Activated naive CD4-positive, alpha-beta T cell treated with anti-CD3 and anti-CD28 coated beads for 36 hours (primary cell): ENCODE measurements at places on chromosomes 5 and 9. TPM values are rescaled to one million over a fixed set of nuclear protein-coding genes. Genes with fewer than 3 reads are reported as not detected.

SH3TC2 gene
- not detected for total RNA-seq

RNF183 gene
- not detected for total RNA-seq

CENPK gene
- total RNA-seq: 83.1 TPM

PCDHGA10 gene
- total RNA-seq: not detected

DNA sequence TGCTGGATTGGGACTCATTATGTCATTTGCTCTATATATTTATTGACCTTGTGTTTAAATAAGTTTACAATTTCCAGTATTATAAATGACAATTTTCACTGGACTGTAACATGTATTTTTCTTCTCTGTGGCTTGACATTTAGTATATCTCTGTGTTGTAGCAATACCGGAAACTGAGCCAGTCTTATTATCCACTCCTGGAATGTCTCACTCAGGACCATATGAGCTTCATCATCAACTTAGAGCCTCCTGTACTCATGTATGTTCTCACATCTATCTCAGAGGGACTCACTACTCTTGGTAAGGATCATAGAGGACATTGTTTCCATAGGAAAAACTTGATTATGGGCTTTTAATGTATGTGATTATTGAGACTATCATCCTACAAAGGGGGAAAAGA lies 66.5 kb upstream of the TLX3 start:
- no peak overlapping the region for H3K27ac ChIP-seq
- H3K4me1 ChIP-seq: no peaks in the 10 kb centered on the region
- peaks cover 10% of the 10 kb centered on the region for H3K27me3 ChIP-seq

DNA sequence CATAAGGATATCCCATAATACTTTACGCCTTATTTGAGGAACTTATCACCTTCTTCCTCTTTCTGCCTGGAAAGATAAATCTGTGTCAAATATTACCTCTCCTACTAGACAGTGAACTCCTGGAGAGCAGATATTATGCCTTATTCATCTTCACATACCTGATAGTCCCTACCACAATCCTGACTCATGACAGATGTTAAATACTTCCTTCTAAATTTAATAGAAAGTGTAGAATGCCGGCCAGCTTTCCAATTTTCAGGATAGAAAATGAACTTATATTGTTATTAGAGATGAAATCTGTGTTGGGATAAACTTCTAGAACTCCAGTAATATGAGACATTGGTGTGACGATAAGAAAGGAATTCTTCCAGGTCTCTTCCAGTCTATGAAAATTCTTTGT lies 89.0 kb downstream of the GCNT4 start:
- DNase-seq: no peak
- no peaks in the 10 kb centered on the region for H3K36me3 ChIP-seq
- no peaks in the 10 kb centered on the region for H3K4me1 ChIP-seq
- no peak overlapping the region for H3K27ac ChIP-seq

- no peak for DNase-seq
- no peak overlapping the region for H3K27ac ChIP-seq
- H3K36me3 ChIP-seq: peaks cover 40% of the 10 kb centered on the region
- H3K4me3 ChIP-seq: no peak overlapping the region
- no peaks in the 10 kb centered on the region for H3K4me1 ChIP-seq
- H3K27me3 ChIP-seq: no peaks in the 10 kb centered on the region
Measured at GRCh38 chr9:123662057-123662776, 267.7 kb downstream of the DENND1A start.

- H3K4me3 ChIP-seq: no peak overlapping the region
- no peak overlapping the region for H3K27ac ChIP-seq
- peaks cover 10% of the 10 kb centered on the region for H3K4me1 ChIP-seq
- DNase-seq: peak; percentile 6
Measured at GRCh38 chr5:132059043-132059695, 1.3 kb upstream of the IL3 start.

DNA sequence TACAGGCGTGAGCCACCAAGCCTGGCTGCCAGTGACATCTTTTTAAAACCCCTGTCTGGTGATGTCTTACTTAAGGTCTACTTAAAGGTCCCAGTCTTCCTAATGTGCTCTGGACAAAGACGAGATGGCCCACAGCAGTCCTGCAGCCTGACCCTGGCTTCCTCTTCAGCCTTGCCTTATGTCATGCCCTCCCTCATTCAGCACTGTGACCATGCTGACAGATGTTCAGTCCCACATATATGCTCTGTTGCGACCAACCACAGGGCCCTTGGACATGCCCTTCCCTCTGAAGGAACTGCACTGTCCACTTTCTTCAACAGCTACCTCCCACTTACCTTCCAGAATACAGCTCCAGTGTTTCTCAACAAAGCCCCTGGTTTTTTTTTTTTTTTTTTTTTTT lies 172.8 kb upstream of the PANK3 start:
- H3K4me3 ChIP-seq: no peak overlapping the region
- H3K36me3 ChIP-seq: no peaks in the 10 kb centered on the region
- H3K27ac ChIP-seq: no peak overlapping the region
- peaks cover 5% of the 10 kb centered on the region for H3K4me1 ChIP-seq

DNA sequence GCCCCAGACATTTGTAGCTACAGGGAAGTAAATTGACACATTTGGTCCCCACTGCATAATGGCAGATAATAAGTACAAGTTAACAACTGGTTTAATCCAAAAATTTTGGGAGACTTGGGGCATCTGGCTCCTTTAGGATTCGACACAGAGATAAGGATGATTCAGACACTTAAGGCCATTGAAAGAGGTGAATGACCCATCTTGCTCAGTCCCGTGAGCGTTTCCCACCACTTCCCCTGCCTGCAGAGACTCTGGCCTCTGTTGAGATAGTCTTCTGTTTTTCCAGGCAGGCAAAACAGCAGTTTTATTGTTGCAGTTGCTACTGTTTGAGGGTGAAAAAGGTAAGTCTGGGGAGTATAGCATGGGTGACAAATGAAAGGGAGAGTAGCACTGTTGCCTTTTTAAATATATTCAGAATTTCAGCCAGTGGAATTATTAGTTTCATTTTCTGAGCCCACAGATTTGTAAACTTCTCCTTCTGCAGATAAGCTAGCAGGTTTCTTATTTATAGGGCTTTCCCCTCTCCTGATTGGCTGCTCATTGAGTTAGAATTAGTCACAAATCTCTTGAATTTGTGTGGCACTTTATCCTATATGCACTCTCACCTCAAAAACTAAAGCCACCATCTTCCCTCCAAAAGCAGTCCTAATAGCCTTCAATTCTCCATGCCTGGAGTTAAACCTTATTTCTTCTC lies 19.3 kb downstream of the ACO1 start:
- peaks cover 24% of the 10 kb centered on the region for H3K36me3 ChIP-seq
- peaks cover 6% of the 10 kb centered on the region for H3K4me1 ChIP-seq
- no peak for DNase-seq
- no peak overlapping the region for H3K27ac ChIP-seq
- no peak overlapping the region for H3K4me3 ChIP-seq

GRCh38 chr9:6944896-6945295 lies 187.1 kb downstream of the KDM4C start:
- no peak overlapping the region for H3K4me3 ChIP-seq
- H3K27me3 ChIP-seq: no peaks in the 10 kb centered on the region
- no peak for DNase-seq
- H3K4me1 ChIP-seq: peaks cover 27% of the 10 kb centered on the region
- H3K27ac ChIP-seq: no peak overlapping the region
- H3K36me3 ChIP-seq: peaks cover 28% of the 10 kb centered on the region

GRCh38 chr5:91977579-91977978 lies 594.5 kb upstream of the ARRDC3 start:
- no peaks in the 10 kb centered on the region for H3K4me1 ChIP-seq
- no peak overlapping the region for H3K4me3 ChIP-seq
- H3K36me3 ChIP-seq: no peaks in the 10 kb centered on the region
- DNase-seq: no peak
- H3K27me3 ChIP-seq: no peaks in the 10 kb centered on the region
- no peak overlapping the region for H3K27ac ChIP-seq

DNA sequence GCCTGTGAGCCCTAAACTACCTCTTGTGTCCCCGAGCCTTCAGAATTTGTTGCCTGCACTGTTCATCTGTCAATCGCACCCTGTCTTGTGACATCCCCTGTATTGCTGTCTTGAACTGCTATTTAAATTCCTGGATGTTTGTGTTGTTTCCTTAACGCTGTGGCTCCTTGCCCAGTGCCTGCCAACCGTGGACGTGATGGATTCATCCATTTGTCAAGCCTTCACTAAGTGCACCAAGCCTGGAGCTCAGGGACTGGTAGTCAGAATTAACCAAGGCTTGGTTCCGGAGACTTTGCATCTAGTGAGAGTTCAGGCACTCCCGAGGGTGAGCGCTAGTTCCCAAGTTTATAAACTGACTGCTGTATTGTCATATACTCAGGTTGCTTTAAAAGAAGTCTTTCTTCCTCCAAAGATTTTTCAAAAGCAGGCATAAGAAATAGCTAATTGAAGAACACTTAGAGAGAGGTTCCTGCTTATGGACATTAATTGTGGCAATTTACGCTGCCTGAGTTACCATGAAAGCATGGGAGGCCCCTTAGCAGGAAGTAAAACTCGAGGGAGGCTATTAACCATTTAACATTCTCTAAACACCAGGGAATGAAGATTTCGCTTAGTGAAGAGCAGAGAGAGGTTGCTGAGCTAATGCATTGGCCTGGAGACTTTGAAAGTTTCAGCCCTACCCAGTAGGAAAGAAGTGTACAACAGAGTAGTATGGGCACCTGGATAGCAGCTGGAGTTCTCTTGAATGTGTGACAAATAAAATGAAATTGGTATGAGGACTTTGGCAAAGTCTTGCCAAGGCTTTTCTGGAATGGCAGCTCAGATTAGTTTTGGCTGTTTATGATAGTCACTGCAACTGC lies 29.0 kb downstream of the RGS3 start:
- H3K27me3 ChIP-seq: no peaks in the 10 kb centered on the region
- DNase-seq: no peak
- H3K4me3 ChIP-seq: no peak overlapping the region
- no peaks in the 10 kb centered on the region for H3K36me3 ChIP-seq
- H3K4me1 ChIP-seq: no peaks in the 10 kb centered on the region

DNA sequence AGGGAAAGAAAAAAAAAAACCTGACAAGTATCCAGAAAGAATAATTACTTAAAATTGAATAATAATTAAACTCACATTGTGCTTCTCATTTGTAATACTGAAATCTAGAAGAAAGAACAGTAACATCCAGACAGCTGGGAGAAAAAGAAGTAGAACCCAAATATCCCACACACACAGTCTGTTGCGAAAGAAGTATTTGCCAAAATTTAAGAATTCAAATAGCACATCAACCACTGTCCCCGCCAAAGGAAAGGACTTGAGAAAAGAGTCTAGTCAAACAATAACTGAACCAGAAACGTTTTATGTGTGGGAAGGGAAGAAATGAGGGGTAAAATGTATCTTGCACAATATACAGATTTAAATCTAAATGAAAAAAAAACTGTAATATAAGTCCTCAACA lies 202.8 kb downstream of the MLLT3 start:
- peaks cover 37% of the 10 kb centered on the region for H3K4me1 ChIP-seq

- no peaks in the 10 kb centered on the region for H3K4me1 ChIP-seq
- DNase-seq: no peak
- H3K27me3 ChIP-seq: no peaks in the 10 kb centered on the region
- no peaks in the 10 kb centered on the region for H3K36me3 ChIP-seq
Measured at GRCh38 chr5:116923344-116923743, 348.7 kb upstream of the SEMA6A start.

DNA sequence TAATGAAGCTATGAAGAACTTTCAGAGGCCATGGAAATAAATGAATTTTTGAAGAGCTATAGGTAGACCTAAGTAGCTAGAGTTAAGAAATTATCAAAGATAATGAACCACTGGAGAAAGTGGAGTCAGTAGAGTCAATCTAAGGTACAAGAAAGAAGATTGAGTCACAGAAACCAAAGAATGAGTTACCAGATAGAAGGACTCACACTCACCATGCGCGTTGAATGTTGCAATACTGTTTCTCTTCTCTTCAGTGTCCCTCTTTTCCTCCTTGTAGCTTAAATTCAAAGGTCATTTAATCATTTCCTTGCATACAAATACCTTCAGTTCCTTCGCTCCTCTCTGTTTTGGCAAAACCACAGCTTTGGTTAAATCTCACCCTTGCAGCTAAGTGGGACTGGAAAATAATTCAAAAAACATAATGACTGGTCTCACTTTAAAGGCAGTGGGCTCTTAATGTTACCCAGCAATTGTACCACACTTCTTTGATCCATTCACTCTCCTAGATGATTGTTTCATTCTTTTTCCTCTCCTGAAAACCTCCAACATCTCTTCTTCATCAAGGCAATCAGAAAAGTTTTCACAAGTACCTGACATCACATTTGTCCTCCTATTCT lies 58.3 kb downstream of the NIPBL start:
- H3K4me3 ChIP-seq: no peak overlapping the region
- peak; percentile 20 for DNase-seq
- H3K27me3 ChIP-seq: no peaks in the 10 kb centered on the region
- H3K4me1 ChIP-seq: peaks cover 57% of the 10 kb centered on the region
- H3K27ac ChIP-seq: peak overlapping the region; percentile 6

DNA sequence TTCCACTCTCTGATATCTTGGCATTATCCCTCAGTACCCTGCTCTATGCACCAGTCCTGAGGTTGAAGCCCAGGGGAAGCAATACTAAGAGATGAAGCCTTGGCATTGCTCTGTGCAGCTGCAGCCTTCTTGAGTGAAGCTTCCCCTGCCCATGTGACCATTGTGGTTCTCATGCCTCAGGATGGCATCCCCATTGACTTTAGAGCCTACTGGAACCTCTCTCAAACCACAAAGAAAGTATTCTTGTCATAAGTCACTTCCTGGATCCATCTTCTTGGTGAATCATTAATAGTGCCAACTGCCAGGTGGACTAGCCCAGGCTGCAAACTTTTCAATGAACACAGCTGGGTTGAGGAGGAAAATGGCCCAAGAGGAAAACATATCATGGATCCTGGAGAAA lies 283.9 kb upstream of the RFX3 start:
- H3K27ac ChIP-seq: no peak overlapping the region
- no peak for DNase-seq
- peaks cover 19% of the 10 kb centered on the region for H3K27me3 ChIP-seq
- H3K36me3 ChIP-seq: no peaks in the 10 kb centered on the region
- no peaks in the 10 kb centered on the region for H3K4me1 ChIP-seq

GRCh38 chr5:95726811-95727763 lies 4.0 kb upstream of the RHOBTB3 start:
- H3K4me3 ChIP-seq: no peak overlapping the region
- no peaks in the 10 kb centered on the region for H3K36me3 ChIP-seq
- DNase-seq: no peak
- H3K4me1 ChIP-seq: peaks cover 41% of the 10 kb centered on the region
- peaks cover 15% of the 10 kb centered on the region for H3K27me3 ChIP-seq

- H3K36me3 ChIP-seq: peaks cover 31% of the 10 kb centered on the region
- DNase-seq: no peak
- no peak overlapping the region for H3K4me3 ChIP-seq
- no peaks in the 10 kb centered on the region for H3K27me3 ChIP-seq
- peaks cover 24% of the 10 kb centered on the region for H3K4me1 ChIP-seq
- peak overlapping the region; percentile 26 for H3K27ac ChIP-seq
Measured at GRCh38 chr9:120852240-120853010, 9.7 kb upstream of the PSMD5 start.

DNA sequence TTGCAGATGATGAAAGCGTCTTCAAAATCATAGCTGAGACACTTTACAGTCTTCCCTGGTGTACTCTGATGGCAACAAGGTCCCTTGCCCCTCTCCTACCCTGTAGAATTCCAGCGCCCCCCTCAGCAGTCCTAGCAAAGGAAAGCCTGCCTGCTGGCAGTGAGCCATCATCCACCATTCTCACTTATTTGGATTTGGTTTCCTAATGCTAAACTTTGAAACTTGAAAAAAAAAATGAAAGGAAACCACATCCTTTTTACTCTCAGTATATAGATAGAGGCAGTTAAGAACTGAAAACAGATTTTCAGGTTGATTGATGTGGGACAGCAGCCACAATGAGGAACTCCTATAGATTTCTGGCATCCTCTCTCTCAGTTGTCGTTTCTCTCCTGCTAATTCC lies at the start of gene GZMA:
GZMA (plus strand) TSS at position 299 of the 400 bp plus-strand sequence; CDS start at position 336, 37 bp downstream.
- DNase-seq: peak; percentile 56
- H3K4me1 ChIP-seq: peaks cover 58% of the 10 kb centered on the region
- H3K4me3 ChIP-seq: peak within 1 kb of the TSS; percentile 30
- peaks cover 9% of the 10 kb centered on the region for H3K27me3 ChIP-seq
